ENCODE measurements at places on chromosomes 13 and 19.

- no peak for DNase-seq
Measured at GRCh38 chr13:42559057-42559456, 14.9 kb upstream of the TNFSF11 start.

GRCh38 chr19:55605637-55606470, at the start of gene ZNF865:
Gene ZNF865, plus strand, starts transcription at chr19:55605647. Its CDS starts 7,972 bp downstream, at chr19:55613619.
- peak; percentile 82 for DNase-seq

DNA sequence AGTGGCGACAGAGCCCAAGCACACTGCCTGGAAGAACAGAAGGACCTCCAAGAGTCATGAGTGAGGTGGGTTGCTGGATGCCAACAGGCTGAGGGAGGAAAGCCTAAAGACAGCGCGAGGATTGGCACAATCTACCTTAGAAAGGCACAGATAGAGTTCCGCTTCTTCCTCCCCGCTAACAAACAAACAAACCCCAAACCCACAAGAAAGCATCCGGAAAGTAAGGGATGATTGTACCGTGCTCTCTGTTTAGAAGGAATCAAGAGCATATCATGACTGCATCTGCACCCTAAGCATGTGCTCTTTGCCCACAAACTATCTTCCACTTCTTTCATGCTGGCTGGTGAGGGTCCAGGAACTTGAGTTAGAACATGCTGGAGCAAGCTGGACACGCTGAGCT, 233.0 kb upstream of the KLF12 start:
- DNase-seq, result no peak

GRCh38 chr13:32779119-32779518, 192.9 kb downstream of the PDS5B start:
- no peak for DNase-seq

DNA sequence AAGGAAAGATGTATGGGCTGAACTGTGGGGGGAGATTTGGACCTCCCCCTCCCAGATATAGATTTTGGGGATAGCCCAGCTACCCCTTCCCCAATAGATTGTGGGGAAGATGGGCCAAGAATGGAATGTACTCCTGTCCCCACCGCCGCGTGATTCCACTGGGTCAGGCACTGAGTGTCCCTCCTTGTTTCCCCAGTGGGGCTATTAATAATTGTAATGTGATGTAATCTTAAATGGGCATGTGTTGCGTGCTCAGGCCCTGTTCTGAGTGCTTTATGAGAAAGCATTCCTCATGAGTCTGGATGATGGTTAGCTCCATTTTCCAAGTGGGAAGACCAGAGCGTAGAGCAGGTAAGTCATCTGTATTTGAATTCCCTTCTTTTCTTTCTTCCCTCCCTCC, 1.4 kb downstream of the PSMD8 start:
- DNase-seq, result no peak
